ENCODE measurements at places on chromosomes 5 and 9.
A peak's percentile ranks its signal among the peaks of the same experiment; 100 is the strongest.

DNA sequence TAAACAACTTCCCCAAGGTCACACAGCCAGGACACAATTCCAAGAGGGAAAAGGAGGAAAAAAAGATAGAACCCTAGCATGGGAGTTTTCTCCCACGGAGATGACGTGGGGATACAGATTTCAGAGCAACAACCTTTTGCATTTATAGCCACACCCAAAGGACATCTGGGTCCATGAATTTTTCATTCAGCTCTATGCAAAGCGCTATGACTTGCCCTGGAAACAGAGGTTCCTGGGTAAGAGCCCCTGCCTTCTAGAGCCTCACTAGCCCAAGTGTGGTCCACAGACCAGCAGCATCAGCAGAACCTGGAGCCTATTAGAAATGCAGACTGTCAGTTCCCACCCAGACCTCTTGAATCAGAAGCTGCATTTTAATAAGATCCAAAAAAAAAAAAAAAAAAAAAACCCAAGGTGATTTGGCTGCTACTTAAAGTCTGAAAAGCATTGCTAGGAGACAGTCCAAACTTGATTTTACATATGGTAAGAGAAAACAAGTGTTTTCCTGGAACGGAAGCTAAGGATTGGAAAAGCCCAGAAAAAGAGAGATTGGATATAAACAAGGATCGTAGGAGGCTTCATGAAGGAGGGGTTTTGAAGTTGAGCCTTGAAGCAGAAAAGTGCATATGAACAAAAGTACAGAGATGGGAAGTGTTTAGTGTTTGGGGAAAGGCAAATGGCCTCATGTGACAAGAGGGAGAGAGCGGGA is 17.6 kb upstream of the ADAM19 start:
- DNase-seq: no peak

DNA sequence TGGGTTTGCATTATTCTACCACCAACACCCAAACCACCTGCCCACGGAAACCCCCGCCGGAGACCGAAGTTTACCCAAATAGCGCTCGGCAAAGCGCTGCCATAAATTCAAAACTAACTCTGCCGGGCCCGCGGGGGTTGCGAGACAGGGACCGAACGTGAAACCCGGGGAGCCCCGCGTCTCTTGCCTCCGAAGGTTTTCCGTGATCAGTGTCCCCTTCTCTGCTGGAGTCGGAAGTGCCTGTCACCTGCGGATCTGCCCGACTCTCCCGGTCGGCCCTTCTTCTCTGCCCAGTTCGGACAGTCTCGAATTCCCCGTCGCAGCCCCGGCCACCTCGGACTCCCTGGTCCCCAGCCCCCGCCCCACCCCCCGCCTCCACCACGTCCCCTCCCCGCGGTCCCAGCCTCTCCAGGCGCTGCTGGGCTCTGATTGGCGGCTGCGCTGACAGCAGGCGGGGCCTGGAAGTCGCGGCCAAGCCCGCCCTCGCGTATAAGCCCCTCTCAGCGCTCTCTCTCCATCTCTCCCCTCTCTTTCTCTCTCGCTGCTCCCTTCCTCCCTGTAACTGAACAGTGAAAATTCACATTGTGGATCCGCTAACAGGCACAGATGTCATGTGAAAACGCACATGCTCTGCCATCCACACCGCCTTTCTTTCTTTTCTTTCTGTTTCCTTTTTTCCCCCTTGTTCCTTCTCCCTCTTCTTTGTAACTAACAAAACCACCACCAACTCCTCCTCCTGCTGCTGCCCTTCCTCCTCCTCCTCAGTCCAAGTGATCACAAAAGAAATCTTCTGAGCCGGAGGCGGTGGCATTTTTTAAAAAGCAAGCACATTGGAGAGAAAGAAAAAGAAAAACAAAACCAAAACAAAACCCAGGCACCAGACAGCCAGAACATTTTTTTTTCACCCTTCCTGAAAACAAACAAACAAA is at the start of gene RORB:
RORB (plus strand) TSS at position 517 of the 929 bp plus-strand sequence. CDS start 642 bp downstream, outside the sequence.
- DNase-seq: no peak

DNA sequence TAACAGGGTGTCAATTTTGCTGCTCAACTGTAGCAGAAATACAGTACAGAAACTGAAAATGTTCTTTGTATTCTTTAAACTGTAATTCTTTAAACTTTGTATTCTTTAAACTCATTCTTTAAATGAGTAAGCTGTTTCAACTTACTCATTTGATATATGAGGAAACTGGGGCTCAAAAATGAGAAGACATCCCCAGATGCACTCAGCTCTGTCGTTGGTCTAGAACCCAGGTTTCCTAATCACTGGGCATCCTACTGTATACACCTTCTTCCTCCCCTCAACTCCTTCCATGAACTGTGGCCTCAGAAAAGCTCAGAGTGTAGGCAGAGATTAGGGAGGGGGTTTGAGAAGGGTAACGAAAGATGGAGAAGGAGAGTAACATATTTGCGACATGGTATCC is 136.5 kb upstream of the MAST4 start:
- no peak for DNase-seq

DNA sequence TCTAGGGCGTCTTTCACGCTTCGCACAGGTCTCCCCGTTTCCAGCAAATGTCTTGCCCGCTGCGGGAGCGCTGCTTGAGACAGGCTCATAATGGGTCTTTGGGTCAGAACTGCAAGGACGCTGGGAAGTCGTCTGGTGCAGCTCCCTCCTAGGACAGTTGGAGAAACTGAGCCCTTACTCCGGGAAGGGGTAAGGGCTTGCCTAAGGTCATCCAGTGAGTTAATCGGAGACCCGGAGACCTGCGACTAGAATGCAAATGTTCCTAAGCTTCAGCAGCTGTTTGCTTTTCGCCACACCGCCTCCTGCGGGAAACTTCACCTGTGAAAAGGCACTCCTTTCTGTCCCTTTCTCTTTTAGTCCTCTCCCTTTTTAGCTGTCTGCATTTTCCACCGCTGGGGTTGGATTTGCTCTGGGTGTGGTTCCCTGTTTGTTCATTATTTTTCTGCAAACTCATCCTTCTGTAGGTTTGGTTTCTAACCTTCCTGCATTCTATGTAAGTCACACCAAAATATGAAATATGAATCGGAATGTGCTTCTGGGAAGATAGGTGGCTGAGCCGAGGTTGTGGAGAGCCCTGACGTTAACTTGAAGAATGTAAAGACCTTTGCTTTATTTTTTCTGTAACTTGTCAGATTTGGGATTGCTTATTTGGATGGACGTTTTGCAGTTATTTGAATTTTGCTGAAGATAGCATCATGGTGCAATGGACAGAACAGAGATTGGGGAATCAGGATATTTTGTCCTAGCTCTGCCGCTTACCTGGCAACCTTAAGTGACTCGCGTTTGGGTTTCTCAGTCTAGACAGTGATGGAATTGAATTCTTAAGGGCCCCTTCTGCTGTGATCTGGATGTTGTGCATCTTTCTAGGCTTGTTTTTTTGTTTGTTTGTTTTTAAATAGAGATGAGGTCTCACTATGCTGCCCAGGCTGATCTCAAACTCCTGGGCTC is 909 bp downstream of the SLC36A1 start:
- no peak for DNase-seq

GRCh38 chr5:153402550-153402949 is 87.9 kb upstream of the GRIA1 start:
- no peak for DNase-seq

GRCh38 chr5:176436656-176437055 is 11.5 kb upstream of the FAF2 start:
- no peak for DNase-seq

- no peak for DNase-seq
Observed at GRCh38 chr9:137521405-137521985, 28.7 kb downstream of the PNPLA7 start.

DNA sequence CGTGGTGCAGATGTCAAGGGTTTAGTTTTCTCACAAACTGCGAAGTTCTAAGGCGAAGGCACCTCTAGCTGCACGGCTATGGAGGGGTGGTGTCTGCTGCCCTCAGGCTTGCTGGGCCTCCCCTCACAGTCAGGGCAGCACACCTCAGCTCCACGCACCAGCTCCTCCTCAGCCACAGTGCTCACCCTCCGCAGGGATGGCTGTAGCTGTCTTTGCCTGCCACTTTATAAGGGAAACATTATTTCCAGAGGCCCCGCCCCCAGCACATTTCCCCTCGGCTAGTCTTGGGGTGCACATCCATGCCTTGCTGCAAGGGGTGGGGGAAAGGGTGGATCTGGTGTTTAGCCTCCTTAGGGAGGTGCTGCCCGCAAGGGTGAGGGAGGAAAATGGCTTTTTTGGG is 154.6 kb downstream of the TRIO start:
- DNase-seq: no peak

GRCh38 chr9:18542837-18543405 is 69.0 kb downstream of the ADAMTSL1 start:
- no peak for DNase-seq

- DNase-seq: no peak
Observed at GRCh38 chr5:9059920-9060691, 485.8 kb downstream of the SEMA5A start.

DNA sequence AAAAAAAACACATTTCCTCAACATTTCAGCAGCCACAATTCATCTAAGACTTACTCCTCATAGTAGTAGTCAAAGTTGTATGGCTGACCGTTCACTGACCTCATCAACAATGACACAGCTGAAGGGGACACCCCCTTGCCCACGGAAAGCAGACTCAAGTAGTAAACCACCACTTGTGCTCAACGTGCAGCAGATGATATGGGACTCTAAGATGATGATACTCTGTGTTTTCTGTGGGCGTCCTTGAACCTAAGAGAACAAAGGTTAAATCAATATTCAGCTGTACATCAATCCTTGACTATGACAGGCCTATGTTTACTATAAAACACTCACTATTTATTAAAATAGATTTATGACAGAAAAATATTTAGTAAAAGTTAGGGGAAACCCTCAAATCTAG is 71.6 kb downstream of the SETX start:
- DNase-seq: no peak

DNA sequence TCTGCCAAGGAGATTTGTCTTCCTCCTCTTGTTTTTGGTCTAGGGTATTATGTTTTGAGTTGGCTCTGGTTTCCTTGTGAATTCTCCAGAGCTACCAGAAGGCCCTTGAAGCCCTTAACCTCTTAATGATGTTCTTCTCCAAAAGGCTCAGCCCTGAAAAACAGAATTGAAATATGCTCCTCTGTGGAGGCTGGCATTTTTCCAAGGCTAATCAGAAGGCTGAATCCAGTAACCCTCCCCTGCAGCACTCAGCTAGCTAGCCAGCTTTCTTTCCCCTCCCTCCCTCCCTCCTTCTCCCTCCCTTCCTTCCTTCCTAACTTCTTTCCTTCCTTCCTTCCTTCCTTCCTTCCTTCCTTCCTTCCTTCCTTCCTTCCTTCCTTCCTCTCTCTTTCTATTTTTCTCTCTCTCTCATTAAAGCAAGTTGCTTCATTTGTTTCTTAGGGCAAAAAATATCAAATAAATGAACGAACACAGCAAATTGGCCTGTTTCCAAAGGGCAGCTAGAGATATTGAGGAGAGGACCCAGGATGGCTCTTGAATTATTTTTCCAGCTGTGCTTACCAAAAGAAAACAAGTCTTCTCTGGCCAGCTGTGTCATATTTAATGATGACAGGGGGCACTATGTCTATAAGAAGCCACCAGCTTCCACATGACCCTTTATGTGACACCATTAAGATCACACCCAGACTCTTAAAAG is 38.7 kb downstream of the JAKMIP2 start:
- peak; percentile 94 for DNase-seq

DNA sequence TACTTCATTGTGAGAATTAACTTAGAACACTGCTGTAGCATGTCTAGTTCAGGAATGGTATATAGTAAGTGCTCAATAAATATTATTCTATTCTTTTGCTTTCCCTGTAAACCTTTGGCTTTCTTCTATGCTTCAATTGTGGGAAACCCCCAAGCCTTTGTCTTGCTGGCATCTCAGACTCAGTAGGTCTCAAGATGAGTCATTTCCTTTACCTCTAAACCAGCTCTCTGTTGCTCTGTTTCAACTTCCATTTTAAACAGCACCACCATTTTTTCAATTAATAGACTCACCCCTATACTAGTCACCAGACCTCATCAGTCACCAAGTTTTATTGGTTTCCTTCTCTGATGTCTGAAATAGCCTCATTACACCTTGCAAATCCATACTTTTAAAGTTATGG is 43.5 kb downstream of the DMAC1 start:
- no peak for DNase-seq

- no peak for DNase-seq
Observed at GRCh38 chr5:135979510-135979909, 24.7 kb upstream of the LECT2 start.
